ENCODE measurements at places on chromosomes 12 and 14. TPM values are rescaled to one million over a fixed set of nuclear protein-coding genes. Genes with fewer than 3 reads are reported as not detected.

- no peak overlapping the region for H3K4me3 ChIP-seq
- no peak for DNase-seq
- no peaks in the 10 kb centered on the region for H3K36me3 ChIP-seq
- no peaks in the 10 kb centered on the region for H3K4me1 ChIP-seq
- H3K27me3 ChIP-seq = no peaks in the 10 kb centered on the region
These were observed 120.2 kb upstream of the HIF1A start for GRCh38 chr14:61575126-61575525.

Gene NFE2
- total RNA-seq = 2.9 TPM

GRCh38 chr12:120573560-120573959 lies 7.6 kb downstream of the POP5 start:
- H3K27ac ChIP-seq = peak overlapping the region; percentile 44
- H3K27me3 ChIP-seq = no peaks in the 10 kb centered on the region
- no peak for DNase-seq
- H3K4me1 ChIP-seq = peaks cover 23% of the 10 kb centered on the region
- peaks cover 100% of the 10 kb centered on the region for H3K36me3 ChIP-seq

GRCh38 chr12:91766454-91766853 lies 379.2 kb downstream of the BTG1 start:
- no peaks in the 10 kb centered on the region for H3K4me1 ChIP-seq
- H3K4me3 ChIP-seq = no peak overlapping the region
- no peak for DNase-seq
- no peaks in the 10 kb centered on the region for H3K36me3 ChIP-seq
- H3K27me3 ChIP-seq = no peaks in the 10 kb centered on the region
- no peak overlapping the region for H3K27ac ChIP-seq

DNA sequence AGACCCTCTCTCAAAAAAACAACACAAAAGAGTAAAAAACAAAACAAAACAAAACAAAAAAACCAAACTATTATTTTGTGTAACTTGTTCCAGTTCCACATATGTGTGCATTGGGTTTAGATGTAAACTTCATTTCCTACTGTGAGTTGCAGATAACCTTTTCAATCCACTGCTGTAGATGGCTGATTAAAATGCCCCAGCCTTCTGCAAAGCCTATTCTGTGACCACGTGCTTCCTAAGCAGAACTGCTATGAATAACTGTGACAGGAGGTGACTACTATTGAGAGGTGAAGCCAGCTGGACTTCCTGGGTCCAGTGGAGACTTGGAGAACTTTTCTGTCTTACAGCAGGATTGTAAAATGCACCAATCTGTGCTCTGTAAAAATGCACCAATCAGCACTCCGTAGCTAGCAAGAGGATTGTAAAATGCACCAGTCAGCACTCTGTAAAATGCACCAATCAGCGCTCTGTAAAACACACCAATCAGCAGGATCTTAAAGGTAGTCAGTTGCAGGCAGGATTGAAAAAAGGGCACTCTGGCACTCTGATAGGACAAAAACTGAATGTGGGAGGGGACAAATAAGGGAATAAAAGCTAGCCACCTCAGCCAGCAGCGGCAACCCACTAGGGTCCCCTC lies 10.3 kb upstream of the ELK3 start:
- H3K4me3 ChIP-seq = no peak overlapping the region
- no peak for DNase-seq
- H3K4me1 ChIP-seq = no peaks in the 10 kb centered on the region
- no peaks in the 10 kb centered on the region for H3K36me3 ChIP-seq
- no peak overlapping the region for H3K27ac ChIP-seq
- H3K27me3 ChIP-seq = no peaks in the 10 kb centered on the region

- no peaks in the 10 kb centered on the region for H3K27me3 ChIP-seq
- peaks cover 95% of the 10 kb centered on the region for H3K4me1 ChIP-seq
- H3K36me3 ChIP-seq = no peaks in the 10 kb centered on the region
- peak overlapping the region; percentile 61 for H3K4me3 ChIP-seq
These were observed 52.7 kb downstream of the CYP46A1 start for GRCh38 chr14:99736603-99737371.

- H3K4me3 ChIP-seq = no peak overlapping the region
- H3K27me3 ChIP-seq = no peaks in the 10 kb centered on the region
- DNase-seq = no peak
- no peaks in the 10 kb centered on the region for H3K36me3 ChIP-seq
These were observed 482.8 kb upstream of the TBX3 start for GRCh38 chr12:115166698-115167315.

Gene TESPA1
- total RNA-seq = not detected

DNA sequence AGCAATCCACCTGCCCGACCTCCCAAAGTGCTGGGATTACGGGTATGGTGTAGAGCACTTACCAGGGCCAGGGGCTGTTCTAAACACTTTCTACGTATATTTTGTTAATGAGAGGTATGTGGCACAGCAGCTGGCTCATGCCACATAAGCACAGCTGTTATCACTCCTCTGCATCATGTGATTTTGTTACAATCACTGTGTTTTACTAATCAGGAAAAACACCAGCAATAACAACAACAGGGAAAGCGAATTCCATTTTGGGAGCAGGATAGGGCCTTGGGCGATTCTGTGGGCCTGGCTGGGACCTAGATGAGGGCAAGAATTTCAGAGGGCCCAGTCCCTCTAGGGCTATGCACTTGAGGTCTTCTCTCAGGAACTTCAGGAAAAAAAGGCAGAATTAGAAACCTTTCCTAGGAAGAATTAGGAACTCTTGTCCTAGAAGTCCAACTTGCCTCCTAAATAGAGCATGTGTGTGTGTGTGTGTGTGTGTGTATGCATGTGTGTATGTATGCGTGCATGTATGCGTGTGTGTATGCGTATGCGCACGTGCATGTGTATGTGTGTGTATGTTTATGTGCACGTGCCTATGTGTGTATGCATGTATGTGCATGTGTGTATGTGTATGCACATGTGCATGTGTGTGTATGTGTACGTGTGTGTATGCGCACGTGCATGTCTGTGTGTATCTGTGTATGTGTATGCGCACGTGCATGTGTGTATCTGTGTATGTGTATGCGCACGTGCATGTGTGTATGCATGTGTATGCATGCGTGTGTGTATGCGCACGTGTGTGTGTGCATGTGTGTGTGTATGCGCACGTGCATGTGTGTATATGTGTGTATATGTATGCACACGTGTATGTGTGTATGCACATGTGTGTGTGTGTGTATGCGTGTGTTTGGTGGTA lies 41.8 kb upstream of the CORO1C start:
- no peak overlapping the region for H3K4me3 ChIP-seq
- no peaks in the 10 kb centered on the region for H3K36me3 ChIP-seq
- H3K27me3 ChIP-seq = no peaks in the 10 kb centered on the region
- DNase-seq = no peak
- peak overlapping the region; percentile 75 for H3K27ac ChIP-seq
- no peaks in the 10 kb centered on the region for H3K4me1 ChIP-seq

DNA sequence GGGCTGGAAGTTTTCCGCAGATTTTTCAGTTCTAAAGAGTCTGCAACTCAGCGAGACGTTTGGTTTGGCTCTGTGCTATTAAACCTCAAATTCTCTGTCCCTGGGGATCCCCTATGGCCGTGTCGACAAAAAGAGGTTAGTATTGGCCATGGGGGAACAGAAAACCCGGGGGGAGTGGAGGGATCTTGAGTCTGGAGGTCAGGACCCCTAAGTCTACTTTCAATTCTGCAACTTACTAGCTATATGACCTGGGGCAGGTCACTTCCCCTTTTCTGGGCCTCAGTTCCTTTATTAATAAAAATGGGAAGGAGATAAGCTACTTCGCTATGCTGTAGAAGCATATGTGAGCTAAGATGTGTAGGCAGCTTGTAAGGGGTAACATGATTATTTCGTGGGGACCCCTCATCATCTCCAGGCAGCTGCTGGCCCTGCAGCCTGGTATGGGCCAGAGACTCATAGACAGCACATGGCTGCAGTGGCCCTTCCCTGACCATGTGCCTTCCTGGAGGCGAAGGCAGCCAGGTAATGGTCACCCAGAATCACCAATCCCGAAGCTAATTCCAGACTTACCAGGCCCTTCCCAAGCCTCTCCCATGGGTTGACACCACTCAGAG lies 8.6 kb downstream of the ASB2 start:
- peaks cover 72% of the 10 kb centered on the region for H3K4me1 ChIP-seq
- no peaks in the 10 kb centered on the region for H3K27me3 ChIP-seq
- peaks cover 21% of the 10 kb centered on the region for H3K36me3 ChIP-seq
- no peak for DNase-seq
- no peak overlapping the region for H3K4me3 ChIP-seq
- H3K27ac ChIP-seq = peak overlapping the region; percentile 88

Gene DTX1
- 4.0 TPM for total RNA-seq

DNA sequence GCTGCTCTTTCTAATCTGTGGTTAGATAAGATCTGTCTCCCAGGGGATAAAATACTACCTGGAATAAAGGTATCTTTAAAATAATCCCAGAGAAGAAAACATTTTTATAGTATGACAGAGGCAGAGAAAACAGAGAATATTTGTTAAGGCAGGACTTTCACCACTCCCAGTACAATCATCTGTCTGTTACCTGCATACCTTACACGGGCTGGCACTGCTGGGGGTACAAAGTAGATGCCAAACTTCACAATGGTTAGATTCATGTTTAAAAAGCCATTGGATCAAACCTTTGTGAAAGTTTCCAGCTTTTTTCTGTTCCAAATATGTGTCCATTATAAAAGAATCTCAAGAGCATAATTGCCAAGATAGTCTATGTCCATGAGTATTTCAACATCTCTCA lies 273.6 kb upstream of the BTG1 start:
- H3K27me3 ChIP-seq = no peaks in the 10 kb centered on the region
- DNase-seq = no peak
- no peaks in the 10 kb centered on the region for H3K4me1 ChIP-seq
- no peak overlapping the region for H3K27ac ChIP-seq
- H3K36me3 ChIP-seq = no peaks in the 10 kb centered on the region
- H3K4me3 ChIP-seq = no peak overlapping the region

DNA sequence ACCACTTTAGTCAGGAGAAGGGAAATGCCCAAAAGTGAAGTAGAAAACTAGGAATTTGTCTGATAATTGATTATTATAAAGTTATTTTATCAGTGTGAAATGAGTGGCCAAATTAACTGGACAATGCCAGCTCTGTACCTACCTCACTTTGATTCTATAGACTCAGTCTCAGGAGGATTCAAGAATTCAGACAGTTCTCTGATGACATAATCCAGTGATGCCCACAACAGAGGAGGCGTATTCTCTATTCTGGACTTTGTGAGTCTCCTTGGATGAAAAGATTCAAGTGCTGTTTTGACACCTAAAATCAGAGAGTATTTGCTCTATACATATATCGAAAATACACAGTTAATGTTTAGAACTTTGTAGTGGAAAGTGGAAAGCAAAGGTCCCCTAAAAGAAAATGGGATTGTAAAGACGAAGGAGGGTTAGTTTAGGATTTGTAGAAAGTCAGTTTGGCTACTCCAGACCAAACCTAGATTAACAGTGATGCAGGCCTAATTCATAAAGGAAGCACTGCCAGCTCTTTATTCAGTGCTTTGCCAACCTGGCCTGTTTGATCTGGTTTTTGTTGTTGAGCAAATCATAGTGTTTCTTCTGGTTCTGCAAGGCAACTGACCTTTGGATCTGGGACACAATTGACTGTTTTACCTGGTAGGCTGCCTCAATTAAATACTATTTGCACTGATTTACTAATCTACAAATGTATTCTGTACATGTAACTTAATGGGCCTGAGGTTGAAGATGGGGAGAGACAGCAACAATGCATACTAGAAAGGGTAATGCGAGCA lies 67.4 kb downstream of the DAD1 start:
- no peaks in the 10 kb centered on the region for H3K36me3 ChIP-seq
- H3K4me3 ChIP-seq = no peak overlapping the region
- no peak for DNase-seq
- H3K4me1 ChIP-seq = peaks cover 23% of the 10 kb centered on the region

DNA sequence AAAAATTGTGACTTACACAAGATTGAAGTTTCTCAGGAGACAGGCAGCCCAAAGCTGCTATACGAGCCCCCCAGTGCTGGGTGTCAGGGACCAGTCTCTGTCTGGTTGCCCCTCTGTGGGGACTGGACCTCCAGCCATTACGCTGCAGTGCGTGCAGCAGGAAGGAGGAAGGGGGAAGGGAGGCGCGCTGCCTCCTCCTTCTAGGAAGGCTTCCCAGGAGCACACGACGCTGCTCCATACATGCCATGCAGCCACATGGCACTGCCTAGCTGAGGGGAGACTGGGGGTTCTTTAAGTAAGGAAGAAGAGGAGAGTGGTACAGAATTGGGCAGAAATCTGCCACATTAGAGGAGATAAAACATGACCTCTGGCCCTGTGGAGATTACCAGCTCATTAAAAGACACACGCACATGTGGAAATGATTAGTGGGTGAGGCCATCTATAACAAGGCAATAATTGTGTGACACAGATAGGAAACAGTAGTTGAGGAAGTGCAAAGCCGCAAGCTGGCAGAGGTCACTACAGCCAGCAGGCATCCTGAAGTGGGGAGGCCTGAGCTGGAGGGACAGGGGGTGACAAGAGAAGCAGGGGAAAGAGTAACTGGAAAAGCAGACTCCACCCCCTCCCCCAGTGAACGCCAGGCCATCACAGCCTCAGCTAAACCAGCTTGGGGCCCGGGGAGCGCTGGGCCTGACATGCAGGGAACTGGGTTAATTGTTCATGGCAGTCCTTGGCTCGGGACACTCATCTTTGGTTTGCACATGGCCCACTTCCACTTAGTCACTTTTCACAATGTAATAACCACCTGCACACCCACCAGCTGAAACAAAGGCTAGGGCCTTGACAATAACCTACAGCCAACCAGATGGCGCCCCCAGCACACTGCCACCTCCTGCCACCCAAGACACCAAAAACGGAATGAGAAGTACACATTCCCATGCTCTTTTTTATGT lies 39.6 kb downstream of the CCDC88C start:
- H3K27ac ChIP-seq = no peak overlapping the region
- no peaks in the 10 kb centered on the region for H3K36me3 ChIP-seq
- DNase-seq = no peak
- H3K4me1 ChIP-seq = peaks cover 50% of the 10 kb centered on the region
- no peak overlapping the region for H3K4me3 ChIP-seq
- no peaks in the 10 kb centered on the region for H3K27me3 ChIP-seq

GRCh38 chr12:54360717-54361456 lies 3.4 kb downstream of the GPR84 start:
- DNase-seq = no peak
- H3K27ac ChIP-seq = peak overlapping the region; percentile 90
- no peaks in the 10 kb centered on the region for H3K27me3 ChIP-seq
- peaks cover 29% of the 10 kb centered on the region for H3K4me1 ChIP-seq
- H3K4me3 ChIP-seq = no peak overlapping the region
- no peaks in the 10 kb centered on the region for H3K36me3 ChIP-seq

GRCh38 chr12:28027328-28027727 lies 54.8 kb upstream of the PTHLH start:
- H3K36me3 ChIP-seq = no peaks in the 10 kb centered on the region
- H3K27ac ChIP-seq = no peak overlapping the region
- DNase-seq = no peak
- no peak overlapping the region for H3K4me3 ChIP-seq
- H3K27me3 ChIP-seq = no peaks in the 10 kb centered on the region

Gene NGB
- total RNA-seq = not detected

- no peaks in the 10 kb centered on the region for H3K4me1 ChIP-seq
- no peak overlapping the region for H3K4me3 ChIP-seq
- H3K36me3 ChIP-seq = no peaks in the 10 kb centered on the region
- no peak for DNase-seq
- H3K27ac ChIP-seq = no peak overlapping the region
These were observed 40.1 kb downstream of the FBXL14 start for GRCh38 chr12:1553987-1554982.
